ENCODE measurements at places on chromosomes 16 and 17.

DNA sequence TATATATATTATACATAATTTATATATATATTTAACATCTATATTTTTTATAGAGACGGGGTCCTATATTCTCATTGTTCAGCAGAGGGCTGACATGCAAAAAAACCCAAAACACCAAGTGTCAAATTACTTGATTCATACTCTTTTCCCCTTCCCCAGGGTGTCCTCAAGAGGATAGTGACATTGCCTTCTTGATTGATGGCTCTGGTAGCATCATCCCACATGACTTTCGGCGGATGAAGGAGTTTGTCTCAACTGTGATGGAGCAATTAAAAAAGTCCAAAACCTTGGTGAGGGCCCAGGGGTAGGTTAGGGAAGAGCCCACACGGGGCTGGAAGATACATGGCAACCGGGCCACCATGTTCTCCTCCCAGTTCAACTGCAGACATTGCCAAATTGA is 11.0 kb downstream of the ITGAM start:
- DNase-seq, result no peak

GRCh38 chr16:19265380-19265930 is 20.1 kb upstream of the CLEC19A start:
- DNase-seq, result no peak

GRCh38 chr17:72397687-72398086 is 276.9 kb downstream of the SOX9 start:
- DNase-seq, result no peak

- peak; percentile 35 for DNase-seq
Measured at GRCh38 chr16:324451-325334, 27.8 kb downstream of the AXIN1 start.

GRCh38 chr17:40548491-40548981 is 16.7 kb downstream of the CCR7 start:
- DNase-seq, result no peak

GRCh38 chr17:7124923-7125322 is 10.3 kb upstream of the ASGR2 start:
- no peak for DNase-seq

- DNase-seq, result no peak
Measured at GRCh38 chr17:40598619-40599467, 33.6 kb upstream of the CCR7 start.

GRCh38 chr17:8649157-8650118 is 18.9 kb upstream of the MYH10 start:
- no peak for DNase-seq

DNA sequence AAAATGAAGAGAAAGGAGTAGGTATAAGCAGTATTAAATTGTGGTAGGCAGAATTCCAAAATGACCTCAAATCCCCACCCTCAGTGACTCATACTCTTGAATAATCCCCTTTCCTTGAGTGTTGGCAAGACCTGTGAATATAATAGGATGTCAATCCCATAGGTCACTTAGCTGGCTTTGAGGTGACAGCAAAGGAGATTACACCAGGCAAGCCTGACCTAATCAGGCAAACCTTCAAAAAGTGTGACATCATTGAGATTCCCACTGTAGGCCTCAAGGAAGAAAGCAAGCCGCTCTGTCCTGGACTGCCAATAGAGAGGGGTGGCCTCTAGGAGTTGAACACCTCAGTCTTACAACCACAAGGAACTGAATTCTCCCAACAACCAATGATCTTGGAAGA is 535.2 kb downstream of the RBFOX1 start:
- no peak for DNase-seq

DNA sequence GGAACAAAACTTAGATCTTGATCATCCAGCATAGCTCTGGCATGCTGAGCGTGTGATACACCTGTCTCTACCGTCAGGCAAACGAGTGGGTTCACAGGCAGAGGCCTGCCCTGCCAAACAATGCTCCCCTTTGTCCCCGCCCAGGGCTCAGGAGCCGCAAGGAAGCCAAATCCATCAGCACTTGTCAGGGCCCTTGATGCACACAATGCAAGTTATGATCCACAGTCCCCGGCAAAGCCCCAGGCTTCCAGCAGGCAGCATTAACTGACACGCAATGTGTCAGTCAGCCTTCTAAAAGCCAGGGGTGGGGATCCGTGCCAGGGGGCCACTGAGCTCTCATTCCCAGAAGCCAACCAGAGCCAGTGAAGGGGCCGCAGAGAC is 460.9 kb downstream of the SLC39A11 start:
- DNase-seq, result no peak

DNA sequence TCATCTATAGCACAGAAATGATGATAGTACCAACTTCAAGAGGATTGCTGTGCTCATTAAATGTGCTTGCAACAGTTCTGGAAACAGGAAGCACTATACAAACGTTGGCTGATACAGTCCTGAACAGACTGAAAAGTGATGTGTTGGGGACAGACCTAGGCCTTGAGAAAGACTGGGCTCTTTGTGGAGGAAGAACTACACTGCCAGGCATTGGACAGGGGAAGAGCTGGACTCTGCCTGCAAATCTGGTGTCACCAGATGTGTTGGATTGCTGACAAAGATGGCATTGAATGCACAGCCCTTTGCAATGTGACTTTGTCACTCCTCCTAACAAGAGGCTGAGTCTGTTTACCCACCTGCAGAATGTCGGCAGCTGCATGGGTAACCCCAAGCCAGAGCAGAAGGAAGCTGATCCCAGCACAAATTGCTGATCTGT is 12.4 kb upstream of the ST6GALNAC2 start:
- no peak for DNase-seq

GRCh38 chr17:79562931-79563210 is 48.0 kb downstream of the RBFOX3 start:
- no peak for DNase-seq

DNA sequence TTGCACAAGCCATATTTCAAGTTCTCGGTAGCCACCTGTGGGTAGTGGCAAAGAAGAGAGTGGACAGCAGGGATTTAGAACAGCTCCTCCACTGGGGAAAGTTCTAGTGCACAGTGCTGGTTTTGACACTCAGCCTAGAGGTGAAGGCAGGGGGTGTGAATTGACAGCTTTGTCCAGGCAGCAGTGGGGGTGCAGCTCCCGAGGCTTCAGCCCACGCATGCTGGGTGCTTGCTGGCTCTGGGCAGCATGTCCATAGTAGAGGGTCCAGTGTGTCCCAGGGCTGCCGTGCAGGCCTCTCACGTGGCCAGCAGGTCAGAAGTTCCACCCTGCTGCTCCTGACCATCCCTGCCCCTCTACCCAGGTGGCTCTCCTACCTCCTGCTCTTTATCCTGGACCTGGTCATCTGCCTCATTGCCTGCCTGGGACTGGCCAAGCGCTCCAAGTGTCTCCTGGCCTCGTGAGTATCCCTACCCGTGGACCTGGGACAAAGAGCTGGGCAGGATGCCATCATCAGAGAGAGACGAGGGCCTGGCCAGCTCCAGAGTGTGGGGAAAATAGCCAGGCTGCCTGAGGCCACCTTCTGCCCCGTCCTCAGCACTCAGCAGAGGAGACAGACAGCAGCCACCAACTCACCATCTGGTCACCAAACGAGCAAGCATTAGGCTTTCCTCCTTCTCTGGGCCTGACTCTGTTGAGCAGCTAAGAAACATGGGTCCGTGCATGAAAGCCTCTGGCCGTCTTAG is 29.8 kb downstream of the TTYH2 start:
- DNase-seq, result no peak

DNA sequence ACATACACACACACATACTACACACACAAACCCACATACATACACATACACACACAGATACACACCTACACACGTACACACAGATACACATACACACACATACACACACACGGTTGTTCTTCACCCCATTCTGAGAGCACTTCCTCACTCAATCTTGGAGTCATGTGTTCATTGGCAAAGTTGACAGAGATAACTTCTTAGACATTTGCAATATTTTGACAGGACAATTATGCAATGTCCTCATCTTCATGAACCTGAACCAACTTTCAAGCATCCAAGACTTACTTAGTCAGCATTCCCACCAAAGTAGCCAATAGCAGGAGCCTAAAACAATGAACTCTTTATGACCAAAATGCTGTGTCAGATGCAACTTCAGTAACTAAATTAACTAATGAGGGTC is 77.1 kb upstream of the DNAH17 start:
- no peak for DNase-seq

DNA sequence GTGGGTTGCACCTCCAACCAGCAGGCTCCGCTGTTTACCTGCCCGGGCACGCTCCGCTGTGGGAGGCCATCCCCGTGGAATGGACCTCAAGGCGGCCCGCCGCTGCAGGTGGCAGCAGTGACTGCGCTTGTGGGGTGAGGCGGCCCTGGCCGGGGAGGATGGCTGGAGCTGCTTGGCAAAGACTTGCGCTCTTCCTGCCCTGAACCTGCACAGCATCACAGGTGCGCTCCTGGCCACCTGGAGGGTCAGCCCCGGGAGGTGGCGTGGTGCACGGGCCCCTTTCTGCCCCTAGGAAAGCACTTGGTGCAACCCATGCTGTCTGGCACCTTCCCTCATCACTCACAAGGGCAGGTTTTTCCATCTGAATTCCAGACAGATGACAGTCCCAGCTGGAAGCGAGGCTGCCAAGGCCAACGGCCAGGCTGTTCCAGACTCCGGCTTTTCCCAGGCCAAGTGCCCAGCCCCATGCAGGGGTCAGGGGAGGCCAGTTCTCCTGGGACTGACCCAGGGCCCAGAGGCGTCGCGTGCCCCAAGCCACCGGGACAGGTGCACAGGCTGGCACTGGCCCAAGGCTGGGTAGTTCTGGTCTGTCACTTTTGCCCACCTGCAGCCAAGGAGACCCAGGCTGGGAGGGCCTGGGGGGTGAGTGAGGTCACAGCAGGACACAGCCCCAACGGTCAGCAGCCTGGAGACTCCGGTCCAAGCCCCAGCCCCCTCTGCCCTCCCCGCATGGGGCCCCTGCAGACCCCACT is 13.3 kb downstream of the UTS2R start:
- no peak for DNase-seq

- DNase-seq, result no peak
Measured at GRCh38 chr17:3009411-3009920, 53.9 kb downstream of the OR1D5 start.

DNA sequence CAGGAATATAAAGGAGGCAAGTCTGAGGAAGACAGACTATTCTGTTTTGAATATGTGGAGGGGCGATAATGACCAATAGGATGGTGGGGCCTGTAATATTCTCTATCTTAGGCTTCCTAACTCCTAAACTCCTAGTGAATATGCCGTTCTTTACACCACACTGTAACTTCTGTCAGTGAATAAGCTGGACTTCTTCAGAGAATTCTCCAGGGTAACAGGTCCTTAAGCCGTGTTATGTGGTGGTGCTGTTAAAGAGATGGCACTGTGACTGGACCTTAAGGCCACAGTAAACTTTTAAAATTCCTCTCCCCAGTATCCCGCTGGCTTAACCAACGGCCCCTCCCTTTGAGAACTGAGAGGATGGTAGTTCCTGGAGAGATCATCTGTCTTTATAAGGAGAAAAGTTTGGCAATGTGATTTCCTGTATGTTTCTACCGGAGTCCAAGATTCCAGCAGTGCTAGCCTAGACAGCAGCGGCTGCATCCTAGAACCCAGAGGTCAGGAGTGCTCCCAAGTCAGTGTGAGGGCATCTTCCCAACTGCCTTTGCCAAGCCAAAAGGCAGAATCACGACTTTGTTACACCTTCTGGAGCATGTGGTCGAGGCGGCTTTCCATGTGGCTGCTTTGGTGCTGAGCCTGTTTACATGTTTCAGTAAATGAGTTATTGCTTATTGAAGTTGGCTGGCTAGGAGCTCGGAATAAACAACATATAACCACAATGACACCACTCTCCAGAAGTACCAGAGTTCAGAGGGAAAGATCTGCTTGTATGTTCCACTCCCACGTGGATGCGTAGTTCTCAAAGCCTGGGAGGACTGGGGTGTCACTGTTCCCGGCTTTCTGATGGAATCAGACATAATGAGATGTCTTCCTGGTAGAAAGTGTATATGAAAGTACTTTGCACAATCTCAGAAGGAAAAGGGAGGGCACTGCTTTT is 41.0 kb downstream of the TUBD1 start:
- DNase-seq, result no peak

DNA sequence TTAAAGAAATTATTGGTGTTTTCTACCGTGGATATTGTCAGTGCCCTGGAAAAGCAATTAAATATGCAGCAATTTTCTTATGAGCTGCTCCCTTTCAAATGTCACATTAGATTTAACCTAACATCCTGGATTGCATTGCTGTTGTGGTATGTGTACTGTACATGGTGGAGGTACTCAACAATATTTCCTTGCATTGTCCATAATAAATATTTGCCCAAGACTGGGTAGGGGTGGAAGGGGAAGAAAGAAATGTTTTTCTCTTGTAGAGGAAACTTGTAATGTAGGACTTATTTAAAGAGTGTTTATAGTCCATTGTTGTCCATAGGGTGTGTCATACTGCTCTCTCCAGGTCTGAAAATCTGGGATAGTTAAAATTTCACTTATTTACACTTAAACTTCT is 346.2 kb upstream of the TBX2 start:
- no peak for DNase-seq

DNA sequence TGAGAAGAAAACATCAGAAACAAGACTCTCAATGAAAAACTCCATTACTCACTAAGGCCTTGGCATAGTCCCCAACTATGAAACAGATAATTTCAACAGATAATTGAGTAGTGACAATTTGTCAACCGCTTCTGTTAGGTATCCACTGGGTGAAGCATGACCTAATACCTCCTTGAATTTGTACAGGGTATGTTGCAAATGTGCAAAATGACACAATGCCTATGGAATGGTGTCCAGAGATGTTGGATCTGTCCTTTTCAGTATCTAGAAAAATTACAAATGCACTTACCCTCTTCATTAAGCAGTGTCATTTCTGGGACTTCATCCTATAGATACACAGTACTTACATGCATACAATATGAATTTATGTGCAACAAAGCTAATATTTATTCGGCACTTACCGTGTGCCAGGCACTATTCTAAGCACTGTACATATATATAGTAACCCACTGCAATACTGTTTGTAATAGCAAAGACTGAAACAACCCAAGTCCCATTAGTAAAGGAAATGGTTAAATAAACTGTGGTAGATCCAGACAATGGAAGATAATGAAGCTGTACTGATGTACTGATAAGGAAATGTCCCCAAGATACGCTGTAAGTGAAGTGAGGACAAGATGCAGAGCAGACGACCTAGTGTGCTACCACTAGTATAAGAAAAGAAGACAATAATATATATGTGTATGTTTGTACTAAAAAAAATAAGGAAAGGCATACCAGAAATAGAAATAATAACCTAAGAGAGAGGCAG is 21.4 kb upstream of the SLC6A4 start:
- DNase-seq, result no peak

GRCh38 chr16:21130811-21131210 is 19.8 kb downstream of the DNAH3 start:
- DNase-seq, result no peak

GRCh38 chr17:4908711-4909496 is 6.0 kb upstream of the CHRNE start:
- peak; percentile 7 for DNase-seq

GRCh38 chr17:63447471-63448009 is 1.4 kb upstream of the CYB561 start:
- DNase-seq, result no peak

DNA sequence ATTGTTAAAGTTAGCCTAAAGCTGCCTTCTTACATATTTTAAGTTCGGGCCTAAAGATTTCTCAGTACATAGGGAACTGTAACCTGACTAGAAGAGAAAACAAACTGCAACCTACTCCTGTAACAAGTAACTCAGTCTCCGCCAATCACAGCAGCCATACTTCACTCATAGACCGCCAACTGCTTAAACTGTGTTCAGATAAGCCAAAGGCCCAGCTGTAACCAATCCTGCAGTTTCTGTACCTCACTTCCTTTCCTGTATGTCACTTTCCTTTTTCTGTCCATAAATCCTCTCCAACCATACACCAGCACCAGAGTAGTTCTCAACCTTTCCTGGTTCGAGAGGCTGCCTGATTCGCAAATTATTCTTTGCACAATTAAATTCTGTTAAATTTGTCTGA is 41.5 kb downstream of the GLG1 start:
- no peak for DNase-seq
